Mesothelial cell of epicardium (in vitro differentiated cells): ENCODE measurements at places on chromosomes 5 and 9. TPM values are rescaled to one million over a fixed set of nuclear protein-coding genes. Genes with fewer than 3 reads are reported as not detected.

GRCh38 chr9:14985419-14985818, 75.2 kb upstream of the FREM1 start:
- DNase-seq: no peak

Gene HCN1
- total RNA-seq: not detected in 3 replicates

GRCh38 chr5:53694520-53695022, 134.1 kb downstream of the NDUFS4 start:
- no peak for DNase-seq

- DNase-seq: no peak
Measured at GRCh38 chr5:35922468-35922867, 16.0 kb downstream of the CAPSL start.

- no peak for DNase-seq
Measured at GRCh38 chr5:52947851-52948250, 41.3 kb upstream of the ITGA2 start.

GRCh38 chr9:76374783-76375559, 19.3 kb downstream of the RFK start:
- no peak for DNase-seq

- no peak for DNase-seq
Measured at GRCh38 chr5:104048231-104048630, 485.6 kb upstream of the NUDT12 start.

- no peak for DNase-seq
Measured at GRCh38 chr5:73151766-73152410, 21.1 kb upstream of the TMEM174 start.

DNA sequence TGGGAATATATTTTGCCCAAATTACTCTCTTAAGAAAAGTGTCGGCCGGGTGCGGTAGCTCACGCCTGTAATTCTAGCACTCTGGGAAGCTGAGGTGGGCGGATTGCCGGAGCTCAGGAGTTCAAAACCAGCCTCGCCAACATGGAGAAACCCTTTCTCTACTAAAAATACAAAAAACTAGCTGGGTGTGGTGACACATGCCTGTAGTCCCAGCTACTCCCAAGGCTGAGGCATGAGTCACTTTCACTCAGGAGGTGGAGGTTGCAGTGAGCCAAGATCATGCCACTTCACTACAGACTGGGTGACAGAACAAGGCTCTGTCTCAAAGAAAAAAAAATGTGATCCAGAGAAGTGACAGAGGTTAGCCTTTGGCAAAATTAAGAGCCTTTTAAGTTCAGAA, 26.4 kb upstream of the TMEM171 start:
- no peak for DNase-seq

Gene ORM1
- total RNA-seq: not detected in 3 replicates

Gene PRDM9
- not detected in 3 replicates for total RNA-seq

DNA sequence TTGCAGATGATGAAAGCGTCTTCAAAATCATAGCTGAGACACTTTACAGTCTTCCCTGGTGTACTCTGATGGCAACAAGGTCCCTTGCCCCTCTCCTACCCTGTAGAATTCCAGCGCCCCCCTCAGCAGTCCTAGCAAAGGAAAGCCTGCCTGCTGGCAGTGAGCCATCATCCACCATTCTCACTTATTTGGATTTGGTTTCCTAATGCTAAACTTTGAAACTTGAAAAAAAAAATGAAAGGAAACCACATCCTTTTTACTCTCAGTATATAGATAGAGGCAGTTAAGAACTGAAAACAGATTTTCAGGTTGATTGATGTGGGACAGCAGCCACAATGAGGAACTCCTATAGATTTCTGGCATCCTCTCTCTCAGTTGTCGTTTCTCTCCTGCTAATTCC, at the start of gene GZMA:
Gene GZMA, plus strand, starts transcription at position 299 of the 400 bp plus-strand sequence. Its CDS starts 37 bp downstream, at position 336.
- DNase-seq: no peak

- no peak for DNase-seq
Measured at GRCh38 chr9:99069075-99069474, 35.8 kb upstream of the TGFBR1 start.

DNA sequence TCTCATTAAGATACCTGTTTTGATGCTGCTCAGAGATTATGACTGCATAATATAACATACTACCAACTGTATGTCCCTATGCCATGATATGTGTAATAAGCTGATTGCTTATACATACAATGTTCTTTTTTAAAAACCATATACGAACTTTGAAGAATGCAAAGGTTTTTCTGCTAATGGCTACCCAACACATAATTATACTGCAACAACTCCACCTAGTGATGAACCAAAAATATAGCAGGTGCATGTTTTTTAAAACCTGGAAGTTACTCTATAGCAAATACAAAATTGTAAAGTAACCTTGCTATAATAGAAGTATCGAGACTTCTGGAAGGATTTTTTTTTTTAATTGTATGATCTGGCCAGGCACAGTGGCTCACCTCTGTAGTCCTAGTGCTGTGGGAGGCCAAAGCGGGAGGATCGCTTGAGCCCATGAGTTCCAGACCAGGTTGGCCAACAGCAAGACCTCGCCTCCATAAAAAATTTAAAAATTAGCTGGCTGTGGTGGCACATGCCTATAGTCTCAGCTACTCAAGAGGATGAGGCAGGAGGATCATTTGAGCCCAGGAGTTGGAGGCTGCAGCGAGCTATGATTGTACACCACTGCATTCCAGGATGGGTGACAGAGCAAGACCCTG, 49.1 kb downstream of the HOMER1 start:
- no peak for DNase-seq

- DNase-seq: no peak
Measured at GRCh38 chr5:31496301-31496700, 35.6 kb downstream of the DROSHA start.

- no peak for DNase-seq
Measured at GRCh38 chr9:36550135-36550534, 22.6 kb upstream of the MELK start.

DNA sequence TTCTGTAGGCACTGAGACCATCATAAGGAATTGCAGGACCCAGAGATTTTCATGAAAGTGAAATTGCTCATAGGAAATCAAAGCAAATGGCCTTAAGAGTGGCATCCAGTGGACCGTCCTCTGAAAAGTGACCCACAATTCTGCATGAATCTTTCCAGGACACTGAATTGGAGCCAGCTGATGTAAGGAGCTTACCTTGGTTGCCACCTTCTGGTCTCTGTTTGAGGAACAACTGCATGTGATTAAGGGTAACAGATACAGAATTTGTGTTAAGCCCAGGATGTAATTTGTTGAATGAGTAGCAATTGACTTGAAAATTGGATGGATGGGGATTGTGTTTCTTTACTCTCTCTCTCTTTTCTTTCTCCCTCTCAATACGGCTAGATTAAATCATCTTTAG, 49.9 kb upstream of the GAS1 start:
- DNase-seq: no peak

DNA sequence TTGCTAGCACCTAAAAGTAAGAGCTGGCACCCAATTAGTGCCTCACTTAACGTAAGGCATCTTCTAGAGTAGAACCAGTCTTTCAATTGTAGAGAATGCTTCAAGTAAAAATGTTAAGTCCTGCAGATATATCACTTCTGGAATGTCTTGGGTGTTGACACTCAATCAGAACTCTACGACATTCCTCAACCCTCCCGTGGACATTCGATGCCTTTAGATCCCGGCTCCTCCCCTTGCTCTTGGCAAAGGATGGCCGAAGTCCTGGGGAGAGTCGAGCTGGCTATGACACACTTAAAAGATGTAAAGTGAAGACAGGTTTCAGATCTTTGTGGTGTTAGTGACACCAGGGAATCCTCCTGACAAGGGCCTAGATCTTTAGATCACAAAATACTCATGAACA, 87.5 kb upstream of the ERCC6L2 start:
- DNase-seq: no peak

DNA sequence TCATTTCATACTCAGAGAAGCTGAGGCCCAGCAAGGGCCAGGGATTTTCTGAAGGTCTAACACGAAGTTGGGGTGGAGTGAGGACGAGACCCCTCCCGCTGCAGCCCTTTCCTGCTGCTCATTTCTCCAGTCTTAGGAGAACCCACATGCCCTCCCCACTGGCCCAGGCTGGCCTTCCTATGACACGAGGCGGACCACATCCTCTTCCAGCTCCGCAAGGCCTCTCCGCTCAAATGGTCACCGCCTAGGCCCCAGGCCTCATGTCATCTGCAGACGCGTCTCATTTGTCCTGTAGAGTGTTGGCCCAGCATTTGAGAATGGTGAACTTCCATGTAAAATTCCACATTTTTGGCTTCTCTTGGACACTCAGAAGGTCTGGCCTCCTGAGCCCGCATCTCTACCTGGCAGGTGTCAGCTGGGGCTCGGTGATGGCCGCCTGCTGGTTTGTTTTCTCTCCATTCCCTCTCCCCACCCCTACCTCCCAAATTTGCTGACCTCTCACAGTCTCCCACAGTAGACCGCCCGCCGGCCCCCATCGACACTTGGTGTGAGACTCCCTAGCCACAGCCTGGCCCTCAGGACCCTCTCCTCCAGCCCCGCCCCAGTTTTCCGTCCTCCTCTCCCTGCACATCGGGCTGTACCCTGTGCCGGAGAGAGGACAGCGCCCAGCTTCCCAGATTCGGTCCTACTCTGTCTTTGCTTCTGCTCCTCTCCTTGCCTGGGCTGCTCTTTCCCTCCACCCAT, 51.7 kb downstream of the ERGIC1 start:
- DNase-seq: no peak

Gene PCSK5
- total RNA-seq: 13.5 to 15.7 TPM (median 14.6 TPM) in 3 replicates

DNA sequence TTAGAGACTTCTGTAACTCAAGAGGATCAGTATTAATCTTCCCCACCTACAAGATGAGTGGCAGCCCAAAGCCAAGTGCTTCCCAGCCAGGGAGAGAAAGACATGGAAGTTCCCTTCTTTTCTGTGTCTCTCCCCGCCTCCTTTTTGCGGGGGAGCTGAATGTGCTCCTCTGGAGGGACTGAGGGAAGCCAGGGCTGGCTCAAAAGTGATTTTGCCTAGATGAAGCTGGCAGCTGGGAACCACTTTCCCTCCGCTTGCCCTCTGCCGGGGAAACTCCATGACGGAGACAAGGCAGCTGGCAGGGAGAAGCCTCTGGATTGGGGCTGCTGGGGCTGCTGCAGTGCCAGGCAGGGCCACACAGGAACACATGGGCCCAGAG, 24.4 kb downstream of the EGR1 start:
- DNase-seq: no peak

Gene SLC46A2
- not detected in 3 replicates for total RNA-seq

GRCh38 chr5:150358261-150359095, 981 bp downstream of the TCOF1 start:
- no peak for DNase-seq

DNA sequence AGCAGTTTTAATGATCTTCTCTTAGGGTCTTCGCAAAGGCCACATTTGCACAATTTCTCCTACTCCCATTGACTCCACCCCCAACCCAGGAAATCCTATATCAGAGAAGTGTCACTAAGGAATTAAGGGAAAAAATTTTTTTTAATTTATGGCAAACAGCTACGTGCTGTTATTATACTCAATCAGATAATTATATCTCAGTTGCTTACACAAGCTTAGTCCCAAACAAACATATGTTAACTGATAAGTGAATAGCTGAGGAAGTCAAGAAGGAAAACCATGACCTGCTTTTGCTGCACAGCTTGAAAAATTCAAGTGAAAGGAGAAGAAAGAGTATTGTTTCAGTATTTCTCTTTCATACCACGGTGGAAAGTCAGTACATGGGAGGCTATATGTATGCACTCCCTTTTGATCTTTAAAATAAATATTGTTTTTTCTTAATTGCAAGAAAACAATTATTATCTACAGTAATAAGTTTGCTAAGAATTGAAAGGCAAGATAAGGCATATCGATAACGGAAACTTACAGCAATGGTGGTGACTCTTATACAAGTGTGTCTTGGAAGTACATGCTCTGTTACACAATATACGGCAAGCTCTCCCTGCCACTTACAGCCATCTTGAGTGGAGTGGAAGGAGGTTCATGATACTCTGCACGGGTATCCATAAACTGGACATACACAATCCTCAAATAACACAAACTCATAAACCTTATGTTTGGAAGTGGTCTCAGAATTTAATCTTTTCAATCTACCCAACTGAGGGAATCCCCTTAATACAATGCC, 167.9 kb upstream of the FREM1 start:
- DNase-seq: no peak

Gene MTREX
- 75.2 to 78.7 TPM (median 78.6 TPM) in 3 replicates for total RNA-seq

Gene TMOD1
- 0.49 to 0.66 TPM (median 0.59 TPM) in 3 replicates for total RNA-seq
